ENCODE measurements at places on chromosomes 16 and 17. TPM values are rescaled to one million over a fixed set of nuclear protein-coding genes. Genes with fewer than 3 reads are reported as not detected.

WNK4 gene
- total RNA-seq = 3.4 TPM

- no peak for DNase-seq
Measured at GRCh38 chr16:85657267-85657650, 31.5 kb downstream of the GINS2 start.

- DNase-seq = no peak
Measured at GRCh38 chr17:78763561-78763960, 18.5 kb downstream of the CYTH1 start.

DNA sequence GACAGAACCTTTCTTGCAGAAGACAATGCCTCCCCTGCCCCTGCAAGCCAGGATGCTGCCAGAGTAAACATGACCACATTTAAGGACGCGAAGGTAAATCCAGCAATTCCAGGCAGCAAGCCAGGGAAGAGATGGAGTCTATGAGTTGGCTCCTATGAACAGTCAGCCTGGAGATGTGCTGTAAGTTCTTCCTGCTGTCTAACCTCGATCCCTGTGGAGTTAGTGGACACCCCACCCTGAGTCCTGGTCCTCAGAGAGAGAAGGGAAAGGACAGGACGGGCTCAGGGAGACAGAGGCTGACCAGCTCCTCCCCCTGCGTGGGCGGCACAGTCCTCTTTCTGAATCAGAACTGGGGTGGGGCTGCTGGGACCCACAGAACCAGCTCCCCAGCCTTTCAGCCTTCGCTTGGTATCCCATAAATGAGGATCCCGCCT, 24.9 kb downstream of the CDC42EP4 start:
- DNase-seq = peak; percentile 33

- peak; percentile 94 for DNase-seq
Measured at GRCh38 chr17:82751571-82752370, at the start of gene TBCD. TBCD (plus strand) TSS chr17:82752065; CDS start chr17:82752194, 129 bp downstream.

Measured in dermis blood vessel endothelial cell (primary cell).